Neural progenitor cell (in vitro differentiated cells): ENCODE measurements at places on chromosomes 3 and 15.

DNA sequence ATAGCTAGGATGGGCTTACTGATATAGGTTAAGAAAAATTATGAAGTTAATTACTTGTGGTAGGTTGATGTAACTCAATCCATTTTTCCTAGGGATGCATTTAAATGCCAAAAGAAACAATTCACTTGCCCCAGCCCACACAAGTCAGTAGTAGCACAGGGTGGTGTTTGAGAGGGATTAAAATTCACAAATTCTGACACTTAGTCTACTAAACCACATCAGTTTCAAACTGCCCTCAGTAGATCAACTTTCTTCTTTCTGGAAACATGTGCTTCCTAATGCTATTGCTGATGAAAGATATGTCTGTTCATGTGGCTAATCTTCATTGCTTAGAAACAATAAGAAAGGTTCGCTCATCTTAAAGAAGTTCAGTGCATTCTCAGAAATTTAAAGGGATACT, 160.6 kb downstream of the EPHA3 start:
- DNase-seq = no peak

DNA sequence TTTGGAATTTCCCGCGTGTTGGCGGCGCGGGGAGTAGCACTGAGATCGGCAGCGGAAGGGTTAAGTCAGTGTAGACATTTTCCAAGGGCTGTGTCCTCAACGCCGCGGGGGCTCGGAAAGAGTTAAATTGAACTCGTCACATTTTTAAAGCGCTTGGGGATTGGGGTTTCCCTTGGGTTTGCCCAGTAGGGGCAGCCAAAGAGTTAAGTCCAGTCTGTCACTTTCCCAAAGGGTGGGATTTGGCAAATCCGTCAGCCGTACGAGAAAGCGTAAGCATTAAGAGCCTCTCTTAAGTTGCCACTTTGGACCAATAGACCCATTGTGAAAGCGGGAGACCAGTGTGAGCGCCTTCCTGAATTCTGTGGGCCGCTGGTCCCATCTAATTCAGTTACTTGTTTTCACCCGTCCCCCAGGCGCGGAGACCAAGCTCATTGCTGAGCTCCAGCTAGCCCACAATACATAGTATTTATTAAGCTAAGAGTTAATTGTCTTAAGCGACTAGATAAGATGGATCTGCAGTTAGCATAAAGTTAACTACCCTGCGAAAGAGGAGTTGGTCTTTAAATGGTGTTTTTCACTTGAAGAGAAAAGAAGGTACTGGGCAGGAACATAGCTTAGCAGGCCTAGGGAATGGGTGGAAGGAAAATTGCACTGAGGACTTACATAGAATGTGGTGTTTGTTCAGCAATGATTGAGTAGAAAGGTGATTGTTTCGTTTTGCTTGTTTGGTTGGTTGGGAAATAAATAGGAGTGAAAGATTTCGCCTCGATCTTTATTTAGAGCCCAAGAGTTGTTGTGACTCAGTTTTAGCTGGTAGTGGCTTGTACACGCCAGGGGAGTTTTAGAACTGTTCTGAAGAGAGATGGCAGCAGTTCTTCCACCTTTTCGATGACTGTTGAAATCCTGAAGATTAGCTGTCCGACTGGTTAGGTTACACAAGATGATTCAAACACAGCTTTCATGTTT, 932 bp downstream of the ARL8B start:
- peak; percentile 82 for DNase-seq

GRCh38 chr15:70438776-70439175, 324.6 kb downstream of the UACA start:
- peak; percentile 33 for DNase-seq

- no peak for DNase-seq
These were observed 631.0 kb downstream of the SQOR start for GRCh38 chr15:46265664-46266347.

DNA sequence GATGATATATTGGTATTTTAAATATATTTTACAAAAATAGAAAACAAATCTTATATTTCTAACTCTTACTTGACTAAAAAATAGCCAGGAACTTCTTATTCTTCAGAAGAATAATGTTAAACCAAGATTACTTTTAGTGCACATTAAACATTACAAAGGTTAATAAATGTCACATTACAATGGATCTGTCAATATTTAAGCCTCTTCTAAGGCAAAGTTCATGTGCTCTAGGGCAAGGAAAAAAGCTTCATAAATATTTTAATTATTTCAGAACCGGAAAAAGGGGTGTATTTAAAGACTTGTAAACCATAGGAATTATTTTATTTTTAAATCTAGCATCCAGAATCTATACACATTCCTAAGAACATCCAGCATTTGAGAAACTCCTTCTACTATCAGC, 166.9 kb upstream of the ROBO2 start:
- DNase-seq = no peak

GRCh38 chr3:102485701-102486100, 50.9 kb downstream of the ZPLD1 start:
- DNase-seq = no peak

DNA sequence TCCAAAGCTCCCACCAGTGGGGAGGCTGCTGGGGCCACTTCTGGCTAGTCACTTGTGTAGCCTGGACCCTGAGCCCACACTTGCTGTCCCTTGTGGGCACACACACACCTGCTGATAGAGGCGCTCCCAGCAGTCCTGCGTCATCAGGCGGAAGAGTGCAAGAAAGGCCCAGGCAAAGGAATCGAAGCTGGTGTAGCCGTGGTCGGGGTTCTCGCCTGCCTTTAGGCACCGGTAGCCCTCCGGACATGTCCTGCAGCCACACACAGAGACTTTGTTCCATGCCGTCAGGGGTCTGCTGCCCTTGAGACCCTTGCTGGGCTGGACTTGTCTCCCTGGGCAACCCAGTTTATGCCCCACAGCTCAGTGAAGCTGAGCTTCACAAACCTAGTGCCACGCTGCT, 42.9 kb downstream of the SCN5A start:
- DNase-seq = no peak

- DNase-seq = peak; percentile 36
These were observed 4.3 kb downstream of the RBP1 start for GRCh38 chr3:139534992-139535879.

DNA sequence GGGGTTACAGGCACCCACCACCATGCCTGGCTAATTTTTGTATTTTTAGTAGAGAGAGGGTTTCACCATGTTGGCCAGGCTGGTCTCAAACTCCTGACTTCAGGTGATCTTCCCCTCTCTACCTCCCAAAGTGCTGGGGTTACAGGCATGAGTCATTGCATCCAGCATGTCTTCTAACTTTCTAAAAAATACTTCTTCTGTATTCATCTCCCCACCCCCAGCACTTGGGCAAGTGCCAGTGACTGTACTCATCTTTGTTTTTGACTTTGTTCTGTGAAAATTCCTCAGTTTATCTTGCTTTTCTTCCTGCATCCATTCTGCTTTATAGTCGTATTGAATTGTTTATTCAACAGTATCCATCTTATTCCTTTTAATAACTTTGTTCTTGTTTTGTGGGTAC, 47.6 kb downstream of the ARIH1 start:
- no peak for DNase-seq

DNA sequence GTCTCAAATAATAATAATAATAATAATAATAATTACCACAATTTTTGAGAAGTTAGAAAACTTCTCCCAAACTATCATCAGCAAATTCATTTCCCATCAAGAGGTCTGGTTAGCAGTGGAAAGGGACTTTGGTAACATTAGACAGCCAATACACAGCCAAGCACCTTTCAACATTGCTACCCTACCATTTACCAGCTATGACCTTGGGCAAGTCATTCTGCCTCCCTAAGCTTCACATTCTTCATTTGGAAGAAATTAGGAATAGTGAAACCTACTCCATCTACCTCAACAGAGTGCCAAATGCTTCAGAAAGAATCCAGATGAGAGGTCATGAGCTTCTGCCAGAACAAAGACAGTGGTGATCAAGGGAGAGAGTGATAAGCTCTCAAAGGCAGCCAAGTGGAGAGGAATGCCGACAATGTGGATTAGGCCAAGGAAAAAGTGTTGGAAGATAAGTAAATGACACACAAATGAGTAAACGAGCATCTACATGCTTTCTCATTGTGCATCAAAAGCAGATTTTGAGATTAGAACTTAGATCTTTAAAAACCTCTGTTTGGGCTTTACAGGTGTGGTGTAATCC, 42.9 kb upstream of the LPP start:
- peak; percentile 49 for DNase-seq

- no peak for DNase-seq
These were observed 204.9 kb upstream of the PPP2R3A start for GRCh38 chr3:135760581-135760980.

- DNase-seq = no peak
These were observed 46.4 kb downstream of the TMEM44 start for GRCh38 chr3:194586836-194587235.

DNA sequence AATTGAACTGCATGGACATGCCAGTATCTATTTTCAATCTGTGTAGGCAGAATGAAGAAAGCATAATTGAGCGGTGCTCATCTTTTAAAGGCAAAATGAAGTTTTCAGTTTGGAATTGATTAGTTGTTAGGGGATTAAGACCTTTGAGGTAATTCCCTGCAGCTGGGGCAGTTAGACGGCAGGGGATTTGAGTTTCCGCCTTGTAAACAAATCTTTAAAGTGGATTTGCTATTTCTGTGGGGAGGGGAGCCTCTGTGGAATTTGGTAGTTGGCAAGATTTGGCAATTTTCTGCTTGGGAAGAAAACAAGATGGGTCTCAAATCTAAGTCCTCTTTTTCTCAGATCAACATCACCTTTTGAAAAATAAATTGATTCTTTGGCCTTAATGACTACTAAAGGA, 212.5 kb upstream of the CNTN6 start:
- peak; percentile 86 for DNase-seq

GRCh38 chr3:27216955-27217552, 152.1 kb downstream of the NEK10 start:
- no peak for DNase-seq

DNA sequence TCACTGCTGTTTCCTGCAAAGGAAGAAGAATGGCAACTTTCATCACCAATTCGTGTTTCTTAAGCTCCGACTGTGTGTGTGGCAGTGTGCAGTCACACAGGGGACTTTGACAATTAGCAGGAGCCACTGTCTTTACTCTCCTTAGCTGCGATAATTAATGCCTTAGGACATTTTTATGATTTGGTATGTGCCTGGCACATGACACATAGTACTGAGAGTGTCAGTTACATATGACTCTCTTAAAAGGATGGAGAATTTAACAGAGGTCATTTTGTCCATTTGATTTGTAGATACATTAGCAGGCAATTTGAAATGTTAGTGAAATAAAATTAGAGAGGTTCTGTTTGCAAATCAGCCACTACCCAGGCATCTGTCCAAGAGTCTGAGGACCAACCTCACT, 128.9 kb upstream of the VEPH1 start:
- no peak for DNase-seq

GRCh38 chr3:61561374-61562041, at the start of gene PTPRG:
PTPRG (plus strand) TSS chr3:61561571; CDS start chr3:61562288, 717 bp downstream.
- DNase-seq = peak; percentile 96

DNA sequence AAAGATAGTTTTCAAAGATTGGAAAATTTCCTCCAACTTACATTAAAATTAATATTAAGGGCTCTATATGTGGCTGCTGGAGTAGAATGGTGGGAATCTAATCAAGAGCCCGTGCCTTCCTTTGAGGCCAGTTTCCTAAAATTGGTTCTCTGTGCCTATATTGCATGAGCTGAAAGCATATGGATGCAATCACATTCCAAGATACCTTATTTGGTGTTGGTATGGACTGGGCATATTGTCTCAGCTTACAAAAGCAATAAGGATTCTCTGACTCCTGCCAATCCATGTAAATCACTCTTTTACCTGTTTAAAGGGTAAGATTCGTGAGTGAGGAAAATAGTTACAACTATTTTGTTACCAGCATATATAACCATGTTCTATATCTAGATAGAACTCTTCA, 111.6 kb downstream of the GREM1 start:
- DNase-seq = no peak

- DNase-seq = no peak
These were observed 49.1 kb downstream of the HCN4 start for GRCh38 chr15:73319460-73320245.

DNA sequence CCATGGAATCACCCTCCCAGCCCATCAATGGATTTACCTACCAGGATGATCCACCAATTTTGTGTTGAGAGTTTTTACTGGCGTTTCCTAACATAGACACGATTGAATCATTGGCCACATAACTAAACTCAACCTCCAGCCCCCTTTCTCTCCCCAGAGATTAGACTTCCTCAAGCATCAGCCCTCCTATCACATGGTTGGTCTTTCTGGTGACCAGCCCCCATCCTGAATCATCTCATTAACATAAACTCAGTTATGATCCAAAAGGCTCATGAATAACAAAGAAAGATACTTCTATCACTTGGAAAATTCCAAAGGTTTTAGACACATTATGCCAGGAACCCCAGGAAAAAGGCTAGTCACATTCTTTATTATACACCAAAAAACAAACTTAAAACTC, 21.2 kb downstream of the PRKAR2A start:
- no peak for DNase-seq
